Nucleus accumbens (tissue), 56 donors: ENCODE measurements at places on chromosomes 3 and 15.

DNA sequence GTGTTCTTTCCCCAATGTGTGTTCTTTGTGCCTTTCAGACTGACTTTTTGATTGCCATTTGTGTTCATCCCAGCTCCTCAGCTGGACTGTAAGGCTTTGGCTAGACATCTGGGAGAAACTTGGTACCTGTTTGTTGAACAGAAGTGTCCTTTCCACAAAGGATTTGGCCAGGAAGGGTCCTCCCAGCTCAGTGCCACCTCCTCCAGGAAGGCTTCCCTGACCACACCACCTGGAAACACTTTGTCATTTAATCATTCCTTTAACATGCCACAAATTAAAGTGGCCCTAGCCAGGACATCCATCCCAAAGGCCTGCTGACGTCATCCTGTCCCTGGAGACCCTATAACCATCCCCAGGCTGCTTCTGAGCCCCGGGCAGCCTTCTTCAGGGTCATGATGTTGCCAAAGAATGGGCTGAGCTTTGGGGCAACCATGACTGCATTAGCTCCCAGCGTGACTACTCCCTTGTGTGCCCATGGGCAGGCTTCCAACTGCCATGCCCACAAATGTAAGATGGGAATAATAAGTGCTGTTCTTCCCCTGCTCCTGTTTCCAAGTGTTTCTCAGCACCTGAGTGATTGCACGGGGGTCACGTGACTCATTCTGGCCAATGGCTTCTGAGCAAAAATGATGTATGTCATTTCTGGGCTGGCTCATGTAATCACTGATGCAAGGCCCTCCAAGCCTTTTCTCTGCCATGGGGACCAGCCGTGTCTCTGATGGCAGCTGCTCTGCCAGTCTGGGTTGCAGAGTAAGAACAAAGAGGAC, 112.5 kb upstream of the SMAD3 start:
- DNase-seq, result no peak

DNA sequence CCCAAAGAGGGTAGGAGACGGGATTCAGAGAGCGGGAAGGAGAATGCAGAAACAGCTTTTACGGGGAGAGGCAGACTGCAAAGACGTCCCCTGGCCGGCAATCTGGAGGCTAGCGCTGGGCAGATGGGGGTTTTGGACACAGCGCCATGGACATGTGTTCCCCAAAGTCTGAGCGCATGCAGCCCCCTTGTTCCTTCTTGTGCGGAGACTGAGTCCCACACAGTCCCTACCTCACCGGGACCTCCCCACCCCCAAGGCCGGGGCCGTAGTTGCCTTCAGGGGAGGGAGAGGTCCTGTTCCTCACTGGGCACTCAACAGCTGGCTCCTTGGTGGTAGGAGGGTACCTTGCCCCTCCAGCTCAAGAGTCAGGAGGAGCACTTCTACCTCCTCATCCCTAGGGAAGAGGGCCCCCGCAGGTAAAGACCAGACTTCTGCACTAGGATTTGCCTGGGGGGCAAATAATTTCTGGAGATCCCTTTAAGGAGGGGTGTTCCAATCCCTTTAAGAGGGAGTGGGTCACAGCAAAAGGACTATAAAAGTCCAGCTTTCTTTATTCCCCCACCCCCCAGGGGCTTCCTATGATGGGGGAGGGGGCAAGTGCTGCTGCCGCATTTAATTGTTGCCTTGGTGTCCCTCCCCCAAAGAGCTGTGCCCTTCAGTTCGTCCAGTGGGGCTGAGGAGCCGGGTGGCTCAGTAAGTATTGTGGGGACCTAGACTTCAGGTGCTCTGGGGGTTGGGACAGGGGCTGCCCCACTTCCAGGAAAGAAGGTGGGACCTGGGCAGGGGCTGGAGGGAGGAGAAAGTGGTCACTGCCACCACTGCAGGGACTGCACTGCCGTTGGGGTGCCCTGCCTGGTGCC, 3.6 kb upstream of the BAHD1 start:
- no peak for DNase-seq

DNA sequence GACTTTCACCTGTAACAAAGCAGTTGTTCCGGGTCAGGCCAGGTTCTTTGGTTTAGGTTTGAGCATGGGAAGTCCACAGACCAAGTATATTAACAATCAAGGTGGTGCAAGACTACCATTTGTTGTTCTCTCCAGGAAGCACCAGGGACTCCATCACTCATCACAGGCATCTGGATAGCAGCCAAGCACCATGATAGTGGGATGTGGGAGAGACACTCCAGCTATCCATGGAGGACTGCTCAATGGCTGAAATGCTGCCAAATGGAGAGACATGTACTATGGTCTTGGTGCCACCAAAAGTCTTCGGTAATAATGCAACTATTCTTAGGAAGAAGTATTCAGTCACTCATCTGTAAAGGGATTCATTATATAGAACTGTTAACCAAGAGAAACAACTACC, 143.0 kb downstream of the TNIK start:
- no peak for DNase-seq

DNA sequence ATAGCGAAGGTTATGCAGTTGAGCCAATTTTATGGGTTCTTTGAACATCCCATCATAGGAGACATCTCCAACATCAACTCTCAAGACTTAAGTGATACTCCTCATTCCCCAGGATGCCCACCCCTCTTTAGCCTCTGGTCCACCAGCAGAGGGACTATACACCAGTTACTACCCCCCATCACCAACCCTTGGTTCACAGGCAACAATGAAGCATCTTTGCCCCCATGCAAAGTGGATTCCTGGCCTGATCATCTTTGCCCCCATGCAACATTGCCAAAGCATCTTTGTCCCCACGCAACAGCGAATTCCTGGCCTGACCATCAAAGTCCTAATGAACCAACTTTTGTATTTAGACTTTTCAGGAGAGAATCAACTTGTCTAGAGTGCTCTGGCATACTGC, 19.1 kb downstream of the GPR15 start:
- no peak for DNase-seq

DNA sequence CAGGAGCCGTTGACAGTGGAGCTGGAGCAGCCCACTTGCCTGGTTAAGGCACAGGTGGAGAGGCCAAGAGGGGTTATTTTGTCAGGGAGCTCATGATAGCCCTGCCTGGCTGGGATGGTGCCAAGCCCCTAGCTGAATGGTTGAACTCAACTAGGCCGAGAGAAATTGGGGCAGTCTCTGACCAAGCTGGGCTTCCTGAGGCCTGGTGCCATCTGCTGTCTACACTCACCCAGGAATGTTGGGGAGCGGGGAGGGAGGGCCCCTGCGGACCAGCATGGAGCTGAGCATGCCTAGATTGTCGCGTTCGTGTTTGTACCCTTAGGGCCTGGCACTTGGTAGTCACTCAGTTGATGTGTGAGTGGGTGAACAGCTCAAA, 1.2 kb downstream of the BRPF1 start:
- no peak for DNase-seq

GRCh38 chr3:60025096-60026050, 975.5 kb upstream of the CFAP20DC start:
- no peak for DNase-seq

- peak; percentile 51 for DNase-seq
Observed at GRCh38 chr15:77418966-77419835, 703 bp downstream of the PEAK1 start.

DNA sequence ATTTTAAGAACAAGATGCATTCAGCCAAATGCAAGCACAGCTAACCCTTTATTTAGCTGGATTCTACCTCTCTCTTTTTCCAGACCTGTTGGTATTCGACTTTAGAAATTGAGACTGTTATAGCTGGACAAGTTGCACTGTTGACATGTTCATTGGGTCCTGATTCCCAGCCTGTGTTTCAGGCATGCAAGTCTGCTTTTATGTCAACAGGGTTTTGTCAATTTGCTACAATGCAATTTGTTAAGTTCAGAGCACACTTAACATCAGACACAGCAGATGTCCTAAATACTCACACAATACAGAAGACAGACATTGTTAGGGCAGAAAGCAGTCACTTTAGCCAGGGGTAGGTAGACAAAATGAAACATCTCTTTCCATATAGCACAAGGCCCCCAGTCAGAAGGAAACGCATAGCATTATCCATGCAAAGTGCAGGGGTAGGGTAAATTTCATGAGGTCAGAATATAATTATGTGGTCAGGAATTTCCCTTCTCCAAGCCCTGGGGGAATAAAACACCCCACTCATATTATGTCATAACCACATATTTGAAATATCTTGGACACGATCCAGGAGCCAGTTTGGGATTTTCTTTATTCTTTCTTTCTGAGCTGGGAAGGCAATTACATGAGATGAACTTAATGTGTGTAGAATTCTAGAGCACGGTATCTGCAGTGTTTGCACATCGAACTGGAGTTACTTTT, 504.1 kb downstream of the NTRK3 start:
- DNase-seq, result no peak

DNA sequence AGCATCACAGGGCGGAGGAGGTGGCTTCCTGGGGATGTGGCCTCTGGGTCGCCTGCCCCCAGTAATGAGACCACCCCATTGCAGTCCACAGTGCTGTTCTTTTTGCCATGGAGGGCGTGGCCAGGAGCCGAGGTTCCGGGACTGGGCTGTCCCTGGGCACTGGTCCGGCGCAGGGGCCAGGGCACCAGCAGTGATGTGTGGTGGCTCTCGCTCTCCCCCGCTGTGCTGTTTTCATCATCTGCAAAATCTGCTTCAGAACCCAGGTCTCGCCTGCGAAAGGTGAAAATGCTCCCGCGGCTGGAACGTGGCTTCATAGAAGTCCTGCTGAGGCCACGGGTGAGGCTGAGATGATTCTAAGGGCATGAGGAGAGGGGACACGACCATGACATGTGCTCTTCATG, 45.8 kb downstream of the SCN5A start:
- no peak for DNase-seq

DNA sequence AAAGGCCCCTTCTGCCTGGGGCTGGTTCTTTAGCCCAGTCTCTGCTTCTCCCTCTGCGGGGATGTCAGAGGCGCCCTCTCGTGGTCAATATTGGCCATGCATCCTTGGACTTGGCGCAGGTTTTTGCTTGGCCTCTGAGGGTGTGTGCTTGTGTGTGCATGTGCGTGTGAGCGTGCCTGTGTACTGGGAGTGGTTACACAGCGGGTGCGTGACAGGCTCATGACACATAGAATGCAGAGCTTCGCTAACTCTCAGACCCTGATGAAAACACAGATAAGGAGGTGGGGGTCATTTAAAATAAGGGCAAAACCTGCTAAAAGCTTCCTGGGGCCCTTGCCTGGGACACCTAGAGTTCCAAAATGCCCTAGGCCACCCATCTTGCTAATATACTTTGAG, 160.9 kb downstream of the SMAD6 start:
- DNase-seq, result peak; percentile 65

- DNase-seq, result no peak
Observed at GRCh38 chr3:20810555-20810954, 624.5 kb upstream of the SGO1 start.

DNA sequence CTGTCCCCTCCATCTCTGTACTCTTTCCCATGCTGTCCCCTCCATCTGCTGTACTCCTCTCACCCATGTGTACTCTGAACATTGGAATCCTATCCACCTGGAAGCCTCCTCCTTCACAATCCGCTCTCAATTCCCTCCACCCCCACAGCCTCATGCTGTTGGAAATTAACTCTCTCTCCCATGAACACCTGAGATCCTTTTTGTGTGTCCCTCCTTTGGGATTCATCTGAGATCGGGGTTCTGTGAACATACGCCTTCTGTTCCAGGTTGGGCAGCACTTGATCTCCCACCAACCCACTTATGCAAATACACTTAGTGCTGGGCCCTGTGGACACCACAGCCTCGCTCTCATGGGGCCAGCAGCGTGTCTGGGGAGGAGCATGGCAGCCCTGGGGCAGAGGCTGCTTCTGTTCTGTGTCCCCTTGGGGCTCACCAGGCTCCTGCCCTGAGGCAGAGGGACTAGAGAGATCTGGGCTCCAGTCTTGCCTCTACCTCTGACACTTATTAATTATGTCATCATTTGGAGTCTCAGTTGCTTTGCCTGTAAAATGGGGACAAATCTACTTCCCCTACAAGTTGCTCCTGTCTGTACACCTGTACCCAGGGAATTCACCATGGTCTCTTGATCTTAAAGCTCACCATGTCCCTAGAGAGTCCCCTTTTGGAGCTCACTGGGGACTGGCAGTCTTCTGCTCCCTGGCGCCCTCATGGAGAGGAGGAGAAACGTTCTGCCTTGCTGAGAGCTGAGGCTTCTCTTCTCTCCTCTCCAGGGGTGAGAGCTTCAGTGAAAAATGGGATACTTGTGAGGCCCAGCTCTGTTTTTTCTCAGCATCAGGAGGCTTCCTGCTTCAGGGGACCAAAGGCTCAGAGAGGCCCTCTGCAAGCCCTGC, 42.7 kb downstream of the ITGA11 start:
- no peak for DNase-seq

GRCh38 chr3:169965562-169966427, 812 bp upstream of the SEC62 start:
- no peak for DNase-seq

DNA sequence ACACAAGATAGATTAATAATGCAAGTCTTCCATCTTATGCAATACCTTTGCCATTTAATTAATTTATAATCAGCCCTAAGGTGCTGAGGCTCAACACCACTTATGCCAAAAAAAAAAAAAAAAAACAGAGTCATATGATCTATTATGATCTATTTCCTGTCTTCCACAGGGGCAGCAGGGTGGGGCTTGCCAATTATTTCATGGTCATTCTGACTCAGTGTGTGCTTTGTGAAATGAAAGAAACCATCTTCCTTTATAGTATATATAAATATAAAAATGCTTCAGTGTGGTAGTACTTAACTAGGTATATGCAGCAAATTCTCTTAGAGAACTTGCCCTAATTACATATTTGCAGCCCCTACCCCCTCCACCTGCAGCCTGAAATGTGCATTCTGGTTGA, 7.2 kb upstream of the RARB start:
- DNase-seq, result no peak

GRCh38 chr15:94119298-94119811, 112.0 kb upstream of the MCTP2 start:
- DNase-seq, result no peak
